T follicular helper cell (primary cell): ENCODE measurements at places on chromosomes 13 and 19.
A peak's percentile ranks its signal among the peaks of the same experiment; 100 is the strongest.

- no peak for DNase-seq
Measured at GRCh38 chr19:46834984-46835383, 15.7 kb downstream of the AP2S1 start.

DNA sequence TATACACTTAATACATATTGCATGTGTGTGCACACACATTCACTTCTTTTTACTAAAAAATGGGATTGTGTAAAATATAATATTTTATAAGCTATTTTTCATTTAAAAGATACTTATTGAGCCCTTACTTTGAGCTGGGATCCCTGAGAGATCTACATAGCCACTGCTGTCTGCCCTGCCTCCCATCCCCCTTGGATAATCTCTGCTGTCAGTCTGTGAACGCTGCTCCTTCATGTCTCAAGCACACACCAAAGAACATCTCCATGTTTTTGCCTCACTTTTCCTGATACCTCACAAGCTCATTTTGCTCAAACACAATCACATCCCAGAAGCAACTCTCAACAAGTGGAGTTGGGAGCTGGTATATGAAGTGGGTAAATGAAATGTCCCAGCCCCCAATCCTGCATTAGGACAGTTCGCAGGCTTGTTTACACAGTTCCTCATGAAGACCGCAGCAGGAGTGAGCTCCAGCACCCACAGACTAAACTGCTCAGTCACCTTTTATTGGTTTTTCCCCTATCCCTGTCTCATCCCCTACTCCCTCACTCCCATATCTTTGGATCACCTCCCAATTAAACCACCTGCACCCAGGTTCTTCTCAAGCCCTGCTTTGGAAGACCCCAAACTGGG is 108.3 kb upstream of the FRY start:
- no peak for DNase-seq

DNA sequence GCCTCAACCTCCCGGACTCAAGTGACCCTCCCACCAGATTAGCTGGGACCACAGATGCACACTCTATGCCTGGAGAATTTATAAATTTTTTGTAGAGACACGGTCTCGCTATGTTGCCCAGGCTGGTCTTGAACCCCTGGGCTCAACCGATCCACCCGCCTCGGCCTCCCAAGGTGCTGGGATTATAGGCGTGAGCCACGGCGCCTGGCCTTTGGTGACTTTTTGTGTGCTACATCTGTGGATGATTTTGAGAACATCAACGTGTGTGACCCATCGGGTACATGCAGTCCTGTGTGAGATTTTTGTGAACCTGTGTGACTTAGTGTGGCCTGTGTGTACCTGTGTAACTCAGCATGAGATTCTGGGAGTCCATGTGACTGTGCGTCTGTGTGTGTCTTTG is 8.5 kb upstream of the NFIX start:
- DNase-seq = no peak

DNA sequence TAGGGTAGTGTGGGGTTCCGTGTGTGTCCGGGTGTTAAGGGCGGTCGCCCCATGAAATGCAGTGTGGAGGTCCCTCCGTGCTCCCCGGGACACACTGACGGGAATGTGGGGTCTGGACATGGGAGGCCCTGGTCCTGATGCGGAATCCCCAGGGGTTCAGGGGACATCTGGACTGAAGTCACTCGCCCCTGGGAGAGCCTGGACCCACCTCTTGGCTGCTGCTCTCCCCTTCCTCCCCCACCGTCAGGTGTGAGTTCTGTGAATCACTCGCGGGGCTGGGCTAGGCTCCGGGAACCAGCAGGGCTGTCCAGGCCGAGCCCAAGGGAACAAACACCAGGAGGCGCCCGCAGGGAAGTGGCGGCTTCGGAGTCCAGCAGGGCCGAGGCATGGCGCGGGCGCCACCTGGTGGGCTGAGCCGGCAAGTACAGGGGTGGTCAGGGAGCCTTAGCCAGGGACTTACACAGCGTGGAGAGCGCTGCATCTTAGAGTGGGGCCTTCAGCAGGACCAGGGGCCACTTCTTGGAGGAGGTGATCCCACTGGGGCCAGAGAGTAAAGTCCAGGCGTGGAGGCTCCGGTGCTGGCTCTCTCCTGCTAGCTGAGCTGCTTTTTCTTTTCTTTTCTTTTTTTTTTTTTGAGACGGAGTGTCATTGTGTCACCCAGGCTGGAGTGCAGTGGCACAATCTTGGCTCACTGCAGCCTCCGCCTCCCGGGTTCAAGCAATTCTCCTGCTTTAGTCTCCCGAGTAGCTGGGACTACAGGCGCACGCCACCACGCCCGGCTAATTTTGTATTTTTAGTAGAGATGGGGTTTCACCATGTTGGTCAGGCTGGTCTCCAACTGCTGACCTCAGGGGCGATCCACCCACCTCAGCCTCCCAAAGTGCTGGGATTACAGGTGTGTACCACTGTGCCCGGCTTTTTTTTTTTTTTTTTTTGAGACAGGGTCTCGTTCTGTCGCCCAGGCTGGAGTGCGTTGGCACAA is 20.1 kb downstream of the WTIP start:
- peak; percentile 71 for DNase-seq

GRCh38 chr13:74217811-74218210 is 83.6 kb upstream of the KLF12 start:
- no peak for DNase-seq

- peak; percentile 33 for DNase-seq
Measured at GRCh38 chr19:14433554-14434501, 722 bp downstream of the PKN1 start.

- no peak for DNase-seq
Measured at GRCh38 chr19:55308281-55308680, 16.9 kb downstream of the TMEM150B start.

GRCh38 chr19:28691683-28692082 is 521.3 kb downstream of the UQCRFS1 start:
- DNase-seq = no peak

DNA sequence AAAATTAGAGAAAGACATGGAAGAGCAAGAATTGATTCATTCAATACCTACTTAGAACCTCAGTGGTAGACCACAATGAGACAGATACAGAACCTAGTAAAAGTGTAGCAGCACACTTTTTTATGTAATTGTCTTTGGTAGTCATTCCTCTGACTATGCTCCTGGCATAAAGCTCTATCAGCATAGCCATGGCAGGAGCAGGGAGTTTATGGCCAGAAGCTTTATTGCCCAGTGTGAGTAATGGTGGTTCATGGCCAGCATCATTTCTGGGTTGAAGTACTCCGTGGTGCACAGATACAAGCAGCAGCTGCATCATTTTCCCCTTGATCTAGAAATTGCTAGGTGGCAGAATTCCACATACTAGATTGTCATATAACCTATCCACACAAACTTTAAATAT is 352.6 kb downstream of the TBC1D4 start:
- DNase-seq = no peak

GRCh38 chr13:59047546-59047945 is 1116.2 kb downstream of the DIAPH3 start:
- DNase-seq = no peak

GRCh38 chr19:7013678-7014077 is 7.6 kb downstream of the MBD3L2B start:
- no peak for DNase-seq

GRCh38 chr19:616747-617526 is 16.4 kb downstream of the POLRMT start:
- DNase-seq = no peak

DNA sequence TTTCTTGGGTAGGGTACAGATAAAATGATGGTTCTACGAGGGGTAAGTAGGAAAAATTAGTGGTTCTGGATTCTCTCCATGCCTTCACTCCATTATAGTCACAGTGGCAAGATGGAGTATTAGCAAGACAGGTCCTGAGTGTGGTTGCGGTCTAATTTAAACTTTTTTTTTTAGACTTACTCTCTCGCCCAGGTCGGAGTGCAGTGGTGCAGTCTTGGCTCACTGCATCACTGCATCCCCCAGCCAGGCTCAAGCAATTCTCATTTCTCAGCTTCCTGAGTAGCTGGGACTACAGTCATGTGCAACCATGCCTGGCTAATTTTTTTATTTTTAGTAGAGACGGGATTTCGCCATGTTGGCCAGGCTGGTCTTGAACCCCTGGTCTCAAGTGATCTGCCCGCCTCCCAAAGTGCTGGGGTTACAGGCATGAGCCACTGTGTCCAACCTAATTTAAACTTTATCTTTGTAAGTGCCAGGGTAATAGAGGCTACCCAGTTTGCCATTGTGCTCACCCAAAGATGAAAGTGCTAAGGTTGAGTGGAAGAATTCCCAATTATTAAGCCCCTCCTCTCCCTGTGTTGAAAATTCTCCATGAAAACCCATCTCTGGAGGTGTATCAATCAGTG is 135.6 kb downstream of the TM9SF2 start:
- DNase-seq = no peak

GRCh38 chr19:8702350-8702749 is 3.8 kb upstream of the ACTL9 start:
- no peak for DNase-seq

- no peak for DNase-seq
Measured at GRCh38 chr19:12672744-12673143, 6.1 kb downstream of the WDR83 start.

DNA sequence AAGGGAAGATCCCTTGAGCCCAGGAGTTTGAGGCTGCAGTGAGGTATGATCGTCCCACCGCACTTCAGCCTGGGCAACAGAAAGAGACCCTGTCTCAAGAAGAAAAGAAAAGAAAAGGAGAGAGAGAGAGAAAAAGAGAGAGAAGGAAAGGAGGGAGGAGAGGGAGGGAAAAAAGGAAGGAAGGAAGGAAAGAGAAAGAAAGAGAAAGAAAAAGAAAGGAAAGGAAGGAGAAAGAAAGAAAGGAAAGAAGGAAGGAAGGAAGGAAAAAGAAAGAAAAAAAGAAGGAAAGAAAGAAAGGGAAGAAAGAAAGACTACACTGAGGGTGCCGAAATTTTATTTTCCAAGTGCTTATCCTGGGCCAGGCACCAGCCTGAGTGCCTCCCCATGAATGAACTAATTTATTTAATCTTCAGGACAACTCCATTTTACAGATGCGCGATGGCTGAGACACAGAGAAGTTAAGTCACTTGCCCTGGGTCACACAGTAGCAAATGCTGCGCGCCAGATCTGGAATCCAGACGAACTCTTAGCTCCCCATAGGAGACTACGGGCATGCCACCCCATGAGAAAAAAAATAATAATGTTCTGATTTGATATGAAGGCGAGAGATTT is 2.7 kb downstream of the CDC42EP5 start:
- no peak for DNase-seq

- DNase-seq = no peak
Measured at GRCh38 chr13:23901365-23901764, 4.1 kb upstream of the C1QTNF9B start.

- DNase-seq = no peak
Measured at GRCh38 chr13:62035981-62036380, 620.3 kb upstream of the PCDH20 start.

DNA sequence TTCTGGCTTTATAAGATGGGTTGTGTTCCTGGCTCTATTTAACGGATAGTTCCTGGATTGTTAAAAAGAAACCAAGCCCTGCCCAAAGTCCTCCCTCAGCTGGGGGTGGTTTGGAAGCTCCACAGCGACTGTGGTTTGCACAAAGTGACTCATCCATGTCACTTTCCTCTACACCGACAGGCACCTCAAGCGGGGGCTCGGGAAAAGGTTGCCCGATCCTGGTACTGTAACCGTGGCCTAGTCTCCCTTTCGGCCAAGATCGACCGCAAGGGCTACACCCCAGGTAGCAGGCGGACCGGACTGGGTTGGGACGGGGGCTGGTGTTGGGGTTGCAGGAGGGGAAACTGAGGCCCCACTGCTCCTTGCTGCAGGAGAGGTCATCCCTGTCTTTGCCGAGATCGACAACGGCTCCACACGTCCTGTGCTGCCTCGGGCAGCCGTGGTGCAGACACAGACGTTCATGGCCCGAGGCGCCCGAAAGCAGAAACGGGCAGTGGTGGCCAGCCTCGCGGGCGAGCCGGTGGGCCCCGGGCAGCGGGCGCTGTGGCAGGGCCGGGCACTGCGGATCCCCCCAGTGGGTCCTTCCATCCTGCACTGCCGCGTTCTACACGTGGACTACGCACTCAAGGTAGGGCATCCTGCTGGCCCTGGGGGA is 1.6 kb downstream of the ARRDC2 start:
- no peak for DNase-seq

DNA sequence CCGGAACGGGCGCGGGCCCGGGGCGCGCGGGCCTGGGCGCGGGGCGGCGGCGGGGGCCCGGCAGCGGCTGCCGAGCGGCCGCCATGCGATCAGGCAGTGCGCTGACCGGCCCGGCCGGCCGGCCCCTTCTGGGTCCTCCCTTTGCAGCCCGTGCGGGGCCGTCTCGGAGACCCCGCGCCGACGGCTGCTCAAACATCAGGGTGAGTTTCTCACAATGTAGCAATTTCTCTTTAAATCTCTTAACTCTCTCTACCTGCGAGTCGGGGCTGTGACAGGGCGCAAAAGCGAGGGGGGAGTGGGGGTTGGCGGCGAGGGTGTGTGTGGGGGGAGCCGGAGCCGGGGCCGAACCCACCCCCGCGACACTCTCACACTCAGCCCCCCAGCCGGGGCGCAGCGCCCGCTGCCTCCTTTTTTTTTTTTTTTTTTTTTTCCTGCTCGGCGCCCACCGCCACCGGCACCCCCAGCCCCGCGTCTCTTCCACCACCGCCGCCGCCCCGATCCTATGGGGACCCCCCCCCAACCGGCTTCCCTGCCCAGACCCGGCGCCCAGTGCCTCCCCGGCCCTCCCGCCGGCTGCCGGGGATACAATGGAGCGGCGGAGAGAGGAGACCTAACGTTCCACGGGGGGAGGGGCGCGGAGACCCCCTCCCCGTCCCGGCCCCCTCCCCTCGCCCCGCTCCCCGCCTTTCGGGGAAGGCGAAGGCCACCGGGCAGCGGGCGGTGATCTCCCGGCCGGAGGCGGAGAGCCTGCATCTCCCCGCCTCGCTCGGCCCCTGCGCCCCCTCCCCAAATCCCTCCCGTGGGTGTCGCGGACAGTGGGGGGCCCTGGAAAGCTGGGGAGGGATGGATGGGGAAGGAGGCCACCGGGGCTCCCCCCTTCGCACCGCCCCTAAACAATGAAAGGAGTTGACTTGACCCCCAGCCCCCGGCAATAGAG is at the start of gene BICRA:
TSS of gene BICRA (plus strand) at position 166 of the 937 bp plus-strand sequence. CDS start 64,441 bp downstream, outside the sequence.
- DNase-seq = peak; percentile 73

- no peak for DNase-seq
Measured at GRCh38 chr19:43688059-43688701, 18.2 kb upstream of the PLAUR start.

GRCh38 chr13:100338275-100338674 is 249.4 kb downstream of the PCCA start:
- DNase-seq = no peak

- peak; percentile 52 for DNase-seq
Measured at GRCh38 chr19:38634757-38635482, 12.5 kb upstream of the ACTN4 start.
